Activated T-cell treated with anti-CD3 and anti-CD28 coated beads for 24 hours (primary cell): ENCODE measurements at places on chromosomes 12 and 14.

GRCh38 chr14:100015251-100015655 lies 50.0 kb upstream of the EVL start:
- DNase-seq: no peak

DNA sequence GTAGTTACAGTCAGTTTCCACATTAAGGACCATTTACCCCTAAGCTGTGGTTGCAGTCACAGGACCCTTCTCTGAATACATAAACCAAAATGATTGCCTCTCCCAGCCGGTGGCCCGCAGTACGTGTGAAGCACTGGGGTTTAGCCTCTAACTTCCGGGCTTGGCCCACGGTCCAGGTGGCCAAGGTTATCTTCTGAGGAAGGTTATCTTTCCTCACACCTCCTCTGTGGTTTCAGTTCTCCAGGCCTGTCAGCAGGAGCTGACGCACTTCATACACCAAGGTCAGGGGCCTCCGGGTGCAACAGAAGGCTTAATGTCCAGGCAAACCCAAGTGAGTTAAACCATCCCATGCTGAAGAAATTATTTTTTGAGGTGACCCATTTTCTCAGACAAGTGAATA lies 291.0 kb upstream of the FKBP4 start:
- DNase-seq: no peak

- no peak for DNase-seq
These were observed 79.1 kb upstream of the LMO3 start for GRCh38 chr12:16685107-16685506.

DNA sequence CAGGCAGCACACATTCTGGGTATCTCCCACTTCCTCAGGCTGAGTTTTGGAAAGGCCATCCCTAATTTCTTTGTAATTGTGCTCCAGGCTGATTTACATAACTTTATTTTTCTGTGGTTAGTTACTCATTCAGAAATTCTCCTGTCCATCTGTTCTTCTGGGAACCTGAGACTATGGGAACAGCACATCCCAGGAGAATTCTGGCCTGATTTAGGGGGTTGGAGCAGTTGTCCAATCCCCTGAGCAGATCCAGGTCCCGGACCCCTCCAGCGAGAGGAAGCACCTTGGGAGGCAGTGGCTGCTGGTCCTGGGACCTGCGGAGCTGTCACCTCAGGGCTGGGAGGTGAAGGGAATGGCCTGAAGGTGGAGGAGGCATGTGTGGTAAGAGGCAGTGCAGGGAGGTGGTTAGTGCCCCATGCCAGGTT lies 40.4 kb downstream of the TSPAN9 start:
- no peak for DNase-seq

GRCh38 chr14:92427096-92427495 lies 86.5 kb upstream of the RIN3 start:
- DNase-seq: no peak

DNA sequence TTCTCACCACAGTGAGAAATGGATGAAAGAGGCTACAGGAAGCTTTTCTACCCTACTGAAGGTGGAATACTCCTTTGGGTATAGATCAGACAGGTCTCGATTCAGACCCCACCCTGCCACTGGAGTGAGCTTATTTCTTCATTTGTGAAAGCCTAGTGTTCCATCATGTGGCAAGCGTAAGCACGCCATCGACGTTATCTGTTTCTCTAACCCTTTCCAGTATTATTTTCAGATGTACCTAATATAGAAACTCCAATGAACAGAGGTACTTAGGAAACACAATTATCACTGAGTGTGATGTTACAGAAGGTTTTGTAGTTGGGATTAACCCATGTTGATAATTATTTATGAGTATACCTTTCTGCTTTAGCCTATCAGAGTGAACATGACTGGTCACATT lies 12.4 kb downstream of the PEBP1 start:
- DNase-seq: no peak

GRCh38 chr12:102652645-102653313 lies 172.4 kb upstream of the IGF1 start:
- no peak for DNase-seq

GRCh38 chr14:52307376-52307775 lies 6.7 kb upstream of the PTGER2 start:
- no peak for DNase-seq

DNA sequence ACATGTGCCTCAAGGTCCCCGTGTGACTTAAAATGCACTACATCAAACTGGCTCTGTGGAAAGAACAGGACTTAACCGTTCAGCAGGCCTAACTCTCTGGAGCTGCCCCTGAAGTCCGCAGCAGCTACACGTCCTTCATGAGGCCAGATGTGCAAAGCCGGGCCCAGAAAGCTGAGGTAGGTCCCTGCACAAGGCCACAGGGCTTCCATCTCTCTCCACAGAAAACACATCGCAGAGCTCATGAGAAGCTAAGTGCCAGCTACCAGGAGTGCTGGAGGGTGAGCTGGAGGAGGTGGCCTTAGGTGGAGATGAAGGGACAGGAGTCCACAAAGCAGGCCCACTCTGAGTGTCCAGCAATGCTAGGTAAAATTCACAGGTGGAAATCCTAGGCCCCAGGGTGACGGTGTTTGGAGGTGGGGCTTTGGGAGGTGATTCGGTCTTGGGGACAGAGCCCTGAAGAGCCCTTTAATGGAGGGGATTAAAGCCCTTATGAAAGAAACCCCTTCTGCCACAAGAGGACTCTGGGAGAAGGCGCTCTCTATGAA lies 52.4 kb downstream of the VCPKMT start:
- no peak for DNase-seq

DNA sequence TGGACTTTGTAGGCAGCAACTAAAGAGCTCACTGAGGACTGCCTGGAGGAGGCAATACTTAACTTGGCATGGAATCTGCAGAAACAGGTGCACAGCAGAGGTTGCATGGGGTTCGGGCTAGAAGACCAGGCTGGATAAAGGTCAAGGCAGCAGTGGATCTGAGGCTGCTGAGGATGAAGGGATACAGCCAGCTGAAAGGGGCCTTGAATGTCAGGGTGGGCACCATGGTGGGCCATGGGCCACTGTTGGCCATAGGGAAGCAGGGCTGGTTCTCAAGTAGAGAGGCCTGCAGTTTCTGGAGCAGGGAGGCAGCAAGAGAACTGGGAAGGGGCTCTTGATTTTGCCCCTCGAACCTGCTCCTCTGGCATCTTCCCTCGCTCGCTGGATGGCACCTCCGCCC lies 55.5 kb downstream of the C14orf132 start:
- DNase-seq: no peak

DNA sequence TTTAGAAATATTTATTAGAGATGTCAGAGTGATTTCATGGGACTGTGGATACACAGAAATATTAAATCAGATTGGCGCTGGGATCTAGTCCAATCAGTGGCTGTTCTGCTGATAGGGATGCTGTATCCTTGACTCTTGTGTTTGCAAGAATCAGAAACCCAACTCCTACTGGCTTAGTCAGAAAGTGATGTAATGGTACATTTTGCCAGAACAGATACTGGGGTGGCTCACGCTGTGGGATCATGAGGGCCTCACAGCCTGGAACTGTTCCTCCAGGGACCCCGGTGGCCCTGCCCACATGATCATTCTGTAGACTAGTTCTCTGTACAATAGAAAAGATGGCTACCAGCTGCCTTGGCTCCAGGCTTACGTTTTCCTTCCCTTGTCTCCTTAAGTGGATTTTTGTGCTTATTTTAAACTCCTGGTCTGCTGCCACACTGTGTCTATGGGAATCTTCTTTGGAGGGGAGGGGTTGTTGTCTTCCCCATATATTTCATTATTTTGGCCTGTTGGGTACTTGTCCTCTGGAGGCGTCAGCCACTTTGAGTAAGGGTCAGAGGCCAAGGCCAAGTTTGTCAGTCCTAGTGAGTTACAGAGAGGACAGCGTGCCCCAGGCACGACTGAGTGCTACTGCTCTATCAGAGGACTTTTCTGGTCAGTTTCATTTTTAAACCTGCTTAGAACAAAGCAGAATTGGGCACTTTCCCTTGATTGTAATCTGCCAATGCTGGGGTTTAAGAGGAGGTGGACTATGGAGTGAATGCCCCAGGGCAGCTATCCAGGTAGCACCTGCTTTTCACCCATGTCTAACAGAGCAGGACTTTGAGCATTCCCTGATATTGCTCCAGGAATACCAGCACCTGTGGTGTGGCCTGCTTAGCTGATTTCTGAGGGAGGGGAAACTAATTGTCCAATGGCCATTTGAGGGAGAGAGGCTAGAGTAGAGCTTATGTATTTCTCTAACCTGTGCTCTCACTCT lies 164.3 kb downstream of the SLC5A8 start:
- DNase-seq: no peak

DNA sequence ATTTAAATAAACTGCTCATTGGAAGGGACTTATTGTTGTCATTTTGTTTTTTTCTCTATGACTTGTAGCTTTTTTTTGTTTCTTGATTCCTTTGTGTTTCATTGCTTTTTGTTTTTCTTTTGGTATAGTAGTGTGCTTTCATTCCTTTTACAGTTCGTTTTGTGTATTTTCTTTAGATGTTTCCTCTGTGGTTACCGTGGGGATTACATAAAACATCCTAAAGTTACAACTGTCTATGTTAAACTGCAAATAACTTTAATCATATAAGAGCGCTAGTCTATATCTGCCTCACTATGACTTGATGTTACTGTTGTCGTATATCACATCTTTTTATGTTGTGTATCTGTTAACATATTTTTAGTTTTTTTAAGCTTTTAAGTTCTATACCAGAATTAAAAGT lies 86.9 kb downstream of the ATF7IP start:
- no peak for DNase-seq

DNA sequence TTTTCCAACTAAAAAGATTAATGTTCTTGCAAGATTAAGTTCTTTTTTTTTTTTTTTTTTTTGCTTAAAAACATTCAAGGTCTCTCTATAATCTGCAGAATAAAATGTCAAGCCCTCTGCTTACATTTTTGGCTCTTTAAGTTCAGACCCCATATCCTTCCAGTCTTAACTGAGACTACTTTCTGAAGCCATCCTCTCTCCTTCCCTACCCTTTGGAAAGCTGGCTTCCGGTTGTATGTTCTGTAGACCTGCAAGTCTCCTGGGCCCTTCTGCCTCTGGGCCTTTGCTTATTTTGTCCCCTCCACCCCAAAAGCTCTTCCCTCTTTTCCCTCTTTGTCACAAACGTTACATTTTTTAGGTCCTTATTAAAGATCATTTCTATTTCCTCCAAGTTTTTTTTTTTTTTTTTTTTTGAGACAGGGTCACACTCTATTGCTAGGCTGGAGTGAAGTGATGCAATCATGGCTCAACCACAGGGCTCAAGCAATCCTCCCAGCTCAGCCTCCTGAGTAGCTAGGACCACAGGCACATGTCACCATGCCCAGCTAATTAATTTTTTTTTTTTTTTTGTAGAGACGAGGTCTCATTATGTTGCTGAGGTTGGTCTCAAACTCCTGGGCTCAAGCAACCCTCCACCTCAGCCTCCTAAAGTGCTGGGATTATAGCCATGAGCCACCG lies 46.5 kb downstream of the PTPRB start:
- no peak for DNase-seq

- DNase-seq: no peak
These were observed 541.7 kb downstream of the NOVA1 start for GRCh38 chr14:26056036-26056616.

- no peak for DNase-seq
These were observed 88.6 kb downstream of the NINJ2 start for GRCh38 chr12:574475-575128.
